Skeletal muscle cell (primary cell): ENCODE measurements at places on chromosomes 7 and 10.

DNA sequence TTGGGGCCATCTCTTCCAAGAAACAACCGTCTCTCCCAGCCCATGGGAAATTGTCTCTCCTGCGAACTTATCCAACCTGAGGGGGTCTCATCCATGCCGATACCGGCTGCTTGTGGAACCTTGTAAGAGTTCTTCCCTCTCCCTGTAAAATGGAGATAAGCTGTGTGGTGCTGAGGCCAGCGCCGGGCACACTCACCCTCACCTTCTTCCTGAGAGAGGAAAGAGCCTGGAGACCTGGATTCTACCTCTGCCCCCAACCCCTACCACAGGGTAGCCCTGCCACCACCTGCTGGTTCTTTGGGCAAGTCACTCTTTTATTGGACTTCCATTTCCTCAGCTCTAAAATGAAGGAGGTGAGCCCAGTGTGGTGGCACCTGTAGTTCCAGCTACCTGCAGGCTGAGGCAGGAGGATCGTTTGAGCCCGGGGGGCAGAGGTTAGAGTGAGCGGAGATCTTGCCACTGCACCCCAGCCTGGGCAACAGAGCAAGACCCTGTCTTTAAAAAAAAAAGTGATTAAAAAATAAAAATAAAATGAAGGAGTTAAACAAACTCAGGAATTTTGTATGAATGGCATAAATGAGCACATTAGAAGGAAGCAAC is 38.4 kb upstream of the PSAP start:
- DNase-seq = no peak

DNA sequence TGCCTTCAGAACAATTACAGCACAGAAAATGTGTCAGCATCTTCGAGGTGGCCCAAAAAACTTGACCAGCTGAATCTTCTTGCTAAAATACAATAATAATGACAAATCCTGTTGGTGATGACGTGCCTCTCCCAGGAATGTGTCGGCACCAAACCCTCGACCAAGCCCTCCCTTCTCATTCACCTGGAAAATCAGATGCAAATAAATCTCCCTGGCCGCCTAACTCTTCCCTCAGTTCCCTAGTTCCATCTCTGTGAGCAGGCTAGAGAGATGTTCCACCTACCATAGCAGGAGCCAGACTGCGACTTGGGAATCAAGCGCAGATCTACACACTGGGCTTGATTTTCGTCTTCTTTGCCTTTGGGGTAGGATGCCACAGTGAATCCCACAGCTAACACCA is 4.1 kb downstream of the PRSS1 start:
- no peak for DNase-seq

DNA sequence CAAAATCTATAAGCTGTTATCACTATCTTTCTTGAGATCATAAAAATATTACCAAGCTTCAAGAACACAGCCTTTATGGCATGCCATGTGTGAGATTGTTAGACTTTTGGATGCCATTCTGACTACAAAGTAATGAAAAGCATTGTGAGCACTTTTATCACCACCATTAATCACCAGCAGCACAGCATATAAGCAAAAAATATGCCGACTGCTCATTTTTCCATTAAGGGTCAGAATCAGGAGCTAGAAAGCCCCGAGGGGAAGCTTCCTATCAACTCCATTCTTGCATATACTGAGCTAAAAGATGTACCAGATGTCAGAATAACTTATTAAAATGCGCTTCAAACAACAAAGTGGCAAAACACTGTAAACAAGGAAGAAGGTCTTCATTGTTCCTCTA is 114.3 kb downstream of the LMBR1 start:
- DNase-seq = no peak

GRCh38 chr7:155791214-155791737 is 21.0 kb downstream of the SHH start:
- no peak for DNase-seq

DNA sequence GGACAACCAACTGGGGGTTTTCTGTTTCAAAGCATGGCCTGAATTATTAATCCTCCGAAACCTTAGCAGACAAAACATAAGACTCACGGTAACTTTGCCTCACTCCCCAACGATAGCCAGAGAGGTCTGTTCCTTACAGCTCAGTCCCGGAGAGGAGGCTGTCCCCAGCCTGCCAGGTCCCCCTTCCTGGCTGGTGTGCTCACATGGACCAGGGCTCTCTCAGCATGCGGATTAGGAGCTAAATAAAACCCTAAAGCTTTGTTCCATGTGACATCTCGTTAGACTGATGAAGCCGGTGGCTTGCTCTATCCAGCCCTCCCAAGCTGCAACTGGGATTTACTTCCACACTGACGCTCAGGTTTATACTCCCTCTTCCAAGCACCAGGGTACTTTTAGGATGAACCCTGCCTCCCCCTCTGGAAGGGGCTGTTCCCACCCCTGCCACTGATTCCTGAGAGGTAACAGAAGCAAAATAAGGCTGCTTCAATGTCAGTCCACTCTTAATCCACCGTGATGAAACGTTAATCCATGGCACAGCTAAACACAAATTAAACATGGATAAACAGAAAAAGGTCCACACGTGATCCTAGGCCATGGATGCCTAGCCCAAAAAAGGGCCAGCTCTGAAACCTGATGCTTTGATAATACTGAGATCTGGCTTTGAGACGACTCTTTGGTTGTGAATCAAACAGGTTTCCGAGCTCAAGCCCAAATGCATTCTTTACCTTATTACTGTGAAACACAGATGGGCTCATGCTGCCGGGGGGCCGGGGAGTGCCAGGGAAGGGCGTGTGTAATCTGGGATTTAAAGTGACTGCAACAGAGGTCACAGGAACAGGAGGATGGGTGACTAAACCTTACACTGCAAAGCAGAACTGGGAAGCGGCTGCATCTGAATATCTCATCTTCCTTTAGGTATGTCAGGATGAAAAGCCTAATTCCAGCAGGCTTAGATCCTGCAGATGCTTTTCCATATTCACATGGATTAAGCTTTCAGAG is 86.2 kb downstream of the ZRANB1 start:
- no peak for DNase-seq

- DNase-seq = no peak
Observed at GRCh38 chr7:130887957-130888371, 154.0 kb upstream of the KLF14 start.
